Muscle of leg (tissue), 16 donors: ENCODE measurements at places on chromosomes 2 and 18. TPM values are rescaled to one million over a fixed set of nuclear protein-coding genes. Genes with fewer than 3 reads are reported as not detected.

GRCh38 chr2:39156107-39156506 is 35.3 kb upstream of the SOS1 start:
- no peaks in the 10 kb centered on the region for H3K36me3 ChIP-seq
- H3K27me3 ChIP-seq: no peaks in the 10 kb centered on the region
- no peak overlapping the region for H3K27ac ChIP-seq
- peak; percentile 79 for DNase-seq
- peaks cover under 1% of the 10 kb centered on the region for H3K4me1 ChIP-seq

GRCh38 chr2:212254339-212254738 is 284.3 kb downstream of the ERBB4 start:
- H3K4me1 ChIP-seq: no peaks in the 10 kb centered on the region
- no peak for DNase-seq
- H3K27me3 ChIP-seq: no peaks in the 10 kb centered on the region
- H3K36me3 ChIP-seq: no peaks in the 10 kb centered on the region
- no peak overlapping the region for H3K4me3 ChIP-seq

The TGFA gene
- polyA plus RNA-seq: 1.1 TPM

The ASXL3 gene
- 3.7 TPM for polyA plus RNA-seq

The SPATA3 gene
- not detected for polyA plus RNA-seq
